ENCODE measurements at places on chromosomes 16 and 17. TPM values are rescaled to one million over a fixed set of nuclear protein-coding genes. Genes with fewer than 3 reads are reported as not detected.

- no peak for DNase-seq
Observed at GRCh38 chr17:34726536-34727384, 147.4 kb downstream of the TMEM132E start.

GRCh38 chr17:35345445-35345925, 27.9 kb downstream of the SLFN11 start:
- no peak for DNase-seq

DNA sequence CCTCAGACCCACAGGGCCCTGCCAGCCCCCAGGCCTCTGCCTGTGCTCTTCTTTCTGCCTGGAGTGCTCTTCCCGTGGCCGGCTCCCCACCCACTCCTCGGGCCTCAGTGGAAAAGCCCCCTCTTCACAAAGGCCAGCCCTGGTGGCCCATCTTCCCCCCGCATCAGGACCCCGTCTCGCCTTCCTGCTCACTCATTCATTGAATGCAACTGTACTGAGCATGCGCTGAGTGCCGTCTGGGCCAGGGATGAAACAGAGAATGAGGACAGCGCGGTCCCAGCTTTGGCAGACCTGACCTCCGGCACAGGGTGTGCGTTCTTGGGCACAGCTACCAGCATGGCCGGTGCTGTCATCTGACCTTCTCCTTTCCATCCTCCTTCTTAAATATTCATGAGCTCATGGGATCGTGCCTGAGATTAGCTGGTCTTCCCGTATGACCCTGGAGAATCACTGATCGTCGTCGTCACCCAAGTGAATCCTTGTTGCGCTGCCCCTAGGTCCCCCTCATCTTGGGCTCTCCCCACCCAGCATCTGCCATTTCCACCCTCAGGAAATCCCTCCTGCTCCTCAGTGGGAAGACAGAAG, 16.4 kb upstream of the OSGIN1 start:
- no peak for DNase-seq

DNA sequence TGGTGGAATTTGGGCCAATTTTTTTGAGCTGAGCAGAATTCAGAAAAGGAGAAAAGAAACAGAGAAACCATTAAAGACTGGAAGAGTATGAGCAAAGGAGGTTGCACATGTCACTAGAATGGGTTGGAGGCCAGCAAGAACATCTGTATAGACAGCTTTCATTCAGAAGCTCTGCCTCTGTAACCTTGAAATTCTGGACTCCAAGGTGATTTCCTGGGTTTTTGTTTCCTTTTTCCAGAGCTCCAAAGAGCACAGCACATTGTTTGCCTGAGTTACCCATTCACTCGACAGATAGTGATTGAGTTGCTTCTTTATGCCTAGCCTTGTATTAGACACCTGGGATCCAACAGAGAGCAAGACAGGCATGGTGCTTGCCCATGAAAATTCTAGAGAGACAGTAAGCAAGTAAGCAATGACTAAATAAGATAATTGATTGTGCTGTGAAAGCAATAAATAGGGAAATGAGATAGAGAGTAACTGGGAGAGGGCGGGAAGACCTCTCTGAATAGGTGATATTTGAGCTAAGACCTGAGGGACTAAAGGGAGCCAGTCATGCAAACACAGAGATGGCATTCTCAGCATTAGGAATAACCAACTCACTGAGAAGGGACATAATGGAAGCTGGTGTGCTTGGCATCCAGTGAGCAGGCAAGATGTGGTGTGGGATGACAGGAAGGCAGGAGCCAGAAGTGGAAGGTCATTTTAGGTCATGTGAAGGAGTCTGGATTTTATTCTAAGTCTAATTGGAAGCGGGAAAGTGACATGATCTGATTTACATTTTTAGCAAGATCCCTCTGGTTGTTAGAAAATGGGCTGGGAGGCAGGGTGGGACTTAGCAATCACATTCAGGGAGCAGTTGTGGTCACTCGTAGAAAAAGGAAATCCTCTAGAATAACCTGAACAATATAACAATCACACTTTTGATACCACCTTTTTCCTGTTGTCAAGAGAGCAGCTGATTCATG, 197.5 kb downstream of the HS3ST3A1 start:
- DNase-seq: no peak

GRCh38 chr17:73802314-73802713, 158.1 kb upstream of the SDK2 start:
- DNase-seq: no peak

DNA sequence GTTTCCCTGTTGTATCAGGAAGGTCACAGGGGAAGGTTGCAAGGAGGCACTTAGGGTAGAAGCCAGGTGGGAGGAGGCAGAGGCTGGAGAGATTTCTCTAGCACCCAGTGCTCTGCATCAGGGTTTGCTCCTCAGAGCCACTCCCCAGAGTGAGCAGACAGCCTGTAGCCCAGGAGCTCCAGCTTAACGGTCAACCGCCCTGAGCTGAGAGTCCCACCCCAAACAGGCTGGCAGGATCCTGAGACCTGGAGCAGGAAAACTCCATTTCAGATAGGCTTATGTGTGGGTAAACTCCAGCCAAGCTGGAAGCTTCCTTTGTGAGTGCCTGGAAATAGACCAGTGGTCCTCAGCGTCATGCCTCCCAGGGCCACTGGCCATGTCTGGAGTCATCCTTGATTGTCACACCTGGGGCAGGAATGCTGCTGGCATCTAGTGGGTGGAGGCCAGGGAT, 37.9 kb downstream of the MPRIP start:
- no peak for DNase-seq

- DNase-seq: no peak
Observed at GRCh38 chr17:69999253-69999652, 75.8 kb upstream of the KCNJ16 start.

- no peak for DNase-seq
Observed at GRCh38 chr16:89346869-89347268, 129.4 kb downstream of the ZNF778 start.

CDH13 gene
- not detected for total RNA-seq

MRPL12 gene
- 62.3 TPM for total RNA-seq

DNA sequence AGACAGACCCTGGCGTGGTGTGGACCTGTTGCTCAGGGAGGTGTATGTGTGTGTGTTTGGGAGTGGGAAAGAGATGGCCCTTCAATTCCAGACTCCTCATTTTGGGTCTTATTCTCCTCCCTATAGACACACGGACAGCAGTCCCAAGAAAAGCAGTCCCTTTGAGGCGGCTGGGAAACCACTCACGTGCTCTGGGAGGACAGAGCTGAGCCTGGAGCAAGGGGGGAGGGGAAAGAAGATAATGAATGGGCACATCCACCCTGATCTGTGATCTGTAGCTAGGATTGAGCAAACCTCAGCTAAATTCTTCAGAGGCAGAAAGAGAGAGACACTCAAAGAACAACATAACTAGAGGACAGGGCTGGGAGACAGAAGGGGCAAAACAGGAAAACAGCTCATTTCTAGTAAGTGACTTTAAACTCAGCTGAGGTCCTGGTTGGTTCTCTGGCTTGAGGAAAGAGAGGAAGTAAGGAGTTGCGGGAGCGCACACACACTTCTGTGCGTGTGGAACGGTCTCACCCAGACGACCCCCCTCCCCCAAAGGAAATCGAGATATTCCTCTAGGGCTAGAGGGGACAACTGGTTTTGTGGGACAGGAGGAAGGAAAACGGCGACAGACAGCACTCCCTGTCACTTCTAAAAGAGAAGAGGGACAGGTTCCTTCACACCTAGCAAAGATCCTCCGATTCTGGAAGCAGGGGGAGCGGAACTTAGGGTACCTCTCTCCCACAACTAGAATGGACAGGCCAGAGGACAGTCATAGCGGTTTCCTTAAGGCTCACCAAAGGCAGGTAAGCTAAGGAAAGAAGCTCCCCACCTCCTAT, 658 bp downstream of the RAB5C start:
- peak; percentile 13 for DNase-seq

DNA sequence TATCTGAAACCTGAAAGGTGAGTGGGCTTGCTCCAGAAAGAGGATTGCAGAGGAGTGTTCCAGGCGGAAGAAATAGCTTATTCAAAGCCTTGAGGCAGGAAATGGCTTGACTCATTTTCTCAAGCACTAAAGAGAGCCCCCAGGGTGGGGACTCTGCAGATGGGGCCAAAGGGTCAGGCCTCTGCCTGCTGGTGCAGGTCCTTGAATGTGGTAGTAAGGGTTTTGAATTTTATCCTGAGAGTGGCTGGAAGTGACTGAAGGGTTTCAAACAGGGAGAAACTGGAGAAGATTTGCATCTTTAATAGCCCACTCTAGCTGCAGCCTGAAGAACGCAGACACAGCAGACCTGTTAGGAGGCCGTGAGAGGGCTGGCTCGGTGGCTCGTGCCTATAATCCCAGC, 144.4 kb downstream of the CCT6B start:
- no peak for DNase-seq

DNA sequence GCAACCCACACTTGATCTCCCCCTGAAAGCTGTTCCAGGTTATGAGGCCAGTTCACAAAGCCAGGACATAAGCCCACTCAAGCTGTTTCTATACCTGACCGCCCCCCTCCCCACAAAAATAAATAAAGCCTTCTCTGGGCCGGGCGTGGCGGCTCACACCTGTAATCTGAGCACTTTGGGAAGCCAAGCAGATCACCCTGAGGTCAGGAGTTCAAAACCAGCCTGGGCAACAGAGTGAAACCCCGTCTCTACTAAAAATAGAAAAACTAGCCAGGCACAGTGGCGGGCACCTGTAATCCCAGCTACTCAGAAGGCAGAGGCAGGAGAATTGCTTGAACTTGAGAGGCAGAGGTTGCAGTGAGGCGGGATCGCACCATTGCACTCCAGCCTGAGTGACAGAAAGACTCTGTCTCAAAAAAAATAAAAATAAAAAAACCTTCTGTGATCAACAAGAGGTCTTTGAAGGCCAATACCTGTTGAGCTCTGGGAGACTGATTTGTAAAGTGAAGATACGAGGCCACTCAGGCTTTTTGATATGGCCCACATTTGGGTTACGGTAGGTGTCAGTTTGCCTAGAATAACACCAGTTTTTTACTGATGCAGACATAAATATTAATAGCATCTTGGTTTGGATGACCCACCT, 2.2 kb downstream of the KDM8 start:
- DNase-seq: no peak

KRTAP3-2 gene
- total RNA-seq: not detected

- DNase-seq: no peak
Observed at GRCh38 chr16:17567455-17567854, 96.7 kb upstream of the XYLT1 start.

TBX6 gene
- total RNA-seq: 1.2 TPM

- peak; percentile 43 for DNase-seq
Observed at GRCh38 chr17:50170662-50171370, 5.0 kb downstream of the SGCA start.

COG1 gene
- 32.5 TPM for total RNA-seq

GRCh38 chr16:58767581-58767980, 33.5 kb upstream of the GOT2 start:
- DNase-seq: no peak

NPIPA1 gene
- total RNA-seq: 112 TPM

GRCh38 chr16:68096491-68096890, 11.3 kb downstream of the NFATC3 start:
- no peak for DNase-seq

DNA sequence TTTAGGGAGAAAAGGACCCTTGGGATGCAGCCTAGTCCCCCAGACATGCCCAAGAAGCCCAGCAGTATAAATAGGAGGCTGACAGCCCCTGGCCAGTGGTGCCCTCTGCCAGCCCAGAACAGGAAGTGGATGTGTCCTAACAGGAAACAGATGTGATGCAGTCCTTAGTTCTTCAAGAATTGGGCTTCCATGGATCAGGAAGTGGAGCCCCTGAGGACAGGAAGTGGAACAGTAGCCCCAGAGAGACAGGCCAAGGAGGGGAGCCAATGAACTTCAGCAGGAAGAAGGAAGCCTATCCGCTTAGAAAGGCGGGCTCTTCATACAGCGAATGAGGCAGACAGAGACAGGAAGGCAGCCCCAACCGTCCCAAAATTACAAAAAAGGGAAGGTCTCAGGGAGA, 7.2 kb downstream of the CTF1 start:
- DNase-seq: peak; percentile 16

DNA sequence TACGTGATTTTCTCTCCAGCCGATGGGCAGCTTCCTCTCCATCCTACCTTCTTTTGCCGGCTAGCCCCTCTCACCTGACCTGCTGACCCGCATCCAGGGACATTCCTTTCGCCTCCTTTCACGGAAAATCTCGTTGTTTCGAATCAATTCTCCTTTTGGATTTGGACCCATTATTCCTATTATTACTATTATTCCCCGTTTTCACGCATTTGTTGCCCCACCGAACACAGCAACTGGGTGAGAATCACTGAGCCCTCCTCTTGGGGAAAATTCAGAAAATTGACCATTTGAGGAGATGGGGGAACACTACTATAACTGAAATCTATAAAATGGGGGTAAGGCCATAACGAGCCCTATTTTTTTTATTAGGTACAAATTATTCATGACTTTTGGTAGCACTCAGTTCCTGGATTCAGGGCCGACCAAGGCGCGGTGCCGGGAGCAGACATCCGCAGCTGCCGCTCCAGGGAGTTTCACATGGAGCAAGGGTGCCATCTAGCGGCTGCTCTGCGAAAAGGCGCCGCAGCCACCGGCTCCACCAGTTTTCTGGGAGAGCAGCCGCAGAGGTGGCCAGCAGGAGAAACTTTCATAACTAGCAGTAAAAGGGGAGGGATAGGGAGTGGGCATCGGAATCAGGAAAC, 3.3 kb upstream of the HOXB8 start:
- DNase-seq: peak; percentile 79
